ENCODE measurements at places on chromosomes 7 and 10.

DNA sequence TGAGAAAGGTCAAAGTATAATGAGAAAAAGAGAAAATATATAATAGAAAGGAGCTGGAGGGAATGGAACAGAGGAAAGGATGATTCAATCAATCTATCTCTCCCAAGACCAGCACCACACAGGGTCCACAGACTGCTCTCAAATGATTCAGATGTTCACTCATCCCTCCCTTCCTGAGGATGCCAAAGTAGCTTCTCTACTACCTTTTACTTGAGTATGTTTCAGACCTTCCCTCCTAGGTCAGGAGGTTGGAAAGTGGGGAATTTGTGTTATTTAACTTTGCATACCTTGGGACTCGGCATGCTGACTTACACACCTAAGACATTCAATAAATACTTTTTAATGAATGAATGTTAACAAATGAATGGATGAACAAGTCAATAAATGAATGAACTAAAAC is 30.6 kb downstream of the CPVL start:
- no peak for DNase-seq

DNA sequence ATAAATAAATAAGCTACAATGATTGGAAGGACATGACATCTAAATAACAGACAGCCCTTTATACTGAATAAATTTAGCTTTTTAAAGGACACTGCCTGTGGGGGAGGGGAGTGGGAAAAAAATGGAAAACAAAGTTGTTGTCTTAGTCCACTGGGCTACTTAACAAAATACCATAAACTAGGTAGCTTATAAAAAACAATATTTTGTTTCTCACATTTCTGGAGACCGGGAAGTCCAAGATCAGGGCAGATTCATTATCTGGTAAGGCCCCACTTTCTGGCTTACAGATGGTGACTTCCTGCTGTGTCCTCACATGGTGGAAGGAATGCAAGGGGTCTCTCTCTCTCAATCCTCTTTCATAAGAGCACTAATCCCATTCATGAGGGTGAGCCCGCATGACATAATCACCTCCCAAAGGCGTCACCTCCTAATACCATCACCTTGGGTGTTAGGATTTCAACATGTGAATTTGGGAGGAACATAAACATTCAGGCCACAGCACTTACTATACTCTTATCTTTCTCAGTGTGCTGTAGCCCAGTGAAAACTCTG is 43.0 kb downstream of the DNAJC12 start:
- no peak for DNase-seq

- DNase-seq, result no peak
Measured at GRCh38 chr10:77522268-77522809, 115.3 kb downstream of the KCNMA1 start.

- peak; percentile 75 for DNase-seq
Measured at GRCh38 chr7:41940760-41941343, 238.0 kb upstream of the INHBA start.

All from RPMI8226 (cell line).